ENCODE measurements at places on chromosomes 1 and 21.
A peak's percentile ranks its signal among the peaks of the same experiment; 100 is the strongest.

- no peak for DNase-seq
These were observed at the start of gene LCE1E for GRCh38 chr1:152786077-152786476. Gene LCE1E (plus strand): TSS chr1:152786257. CDS start chr1:152787300, 1,043 bp downstream.

- DNase-seq, result no peak
These were observed 19.9 kb downstream of the CLIC6 start for GRCh38 chr21:34688715-34689114.

GRCh38 chr21:45286671-45287437 lies 841 bp downstream of the POFUT2 start:
- no peak for DNase-seq

- no peak for DNase-seq
These were observed 361.5 kb downstream of the PTPRU start for GRCh38 chr1:29597861-29598260.

DNA sequence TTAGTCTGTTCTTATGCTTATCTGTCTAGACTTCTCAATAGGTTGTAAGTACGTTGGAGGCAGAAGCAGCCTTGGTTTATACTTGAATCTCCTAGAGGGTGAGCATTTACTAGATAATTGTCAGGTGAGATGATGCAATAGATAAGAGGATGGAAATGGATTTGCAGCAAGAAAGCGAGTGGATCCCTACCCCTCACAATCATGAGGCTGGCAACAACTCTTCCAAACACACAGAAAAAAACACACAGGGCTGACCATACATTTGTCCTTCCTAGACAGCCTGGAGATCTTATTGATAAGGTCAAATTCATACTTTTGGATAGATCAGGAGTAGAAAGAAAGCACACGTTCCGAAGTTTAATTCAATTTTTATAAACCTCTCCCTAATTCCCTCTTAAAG lies 481.4 kb upstream of the CAMK1G start:
- no peak for DNase-seq

- DNase-seq, result no peak
These were observed 187.3 kb upstream of the DMRTA2 start for GRCh38 chr1:50610563-50610962.

GRCh38 chr1:228349701-228350171 lies 56.9 kb downstream of the TRIM11 start:
- no peak for DNase-seq

- DNase-seq, result no peak
These were observed 7.8 kb upstream of the H3-3A start for GRCh38 chr1:226054519-226055327.

DNA sequence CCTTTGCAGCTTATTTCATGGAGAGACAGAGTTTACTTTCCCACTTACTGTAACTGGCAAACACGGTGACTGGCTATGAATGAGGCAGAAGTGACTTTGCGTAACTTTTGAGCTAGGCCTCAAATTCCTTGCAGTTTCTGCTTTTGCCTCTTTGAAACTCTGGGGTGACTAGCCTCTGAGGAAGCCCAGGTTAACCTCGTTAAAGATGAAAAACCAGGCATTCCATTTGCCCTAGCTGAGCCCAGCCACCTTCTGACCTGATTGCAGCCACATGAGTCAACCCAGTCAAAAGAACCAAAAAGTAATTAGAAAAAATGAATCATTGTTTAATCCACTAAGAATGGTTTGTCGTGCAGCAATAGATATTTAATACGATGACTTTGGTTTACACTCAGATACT lies 20.4 kb downstream of the PRMT6 start:
- DNase-seq, result no peak

DNA sequence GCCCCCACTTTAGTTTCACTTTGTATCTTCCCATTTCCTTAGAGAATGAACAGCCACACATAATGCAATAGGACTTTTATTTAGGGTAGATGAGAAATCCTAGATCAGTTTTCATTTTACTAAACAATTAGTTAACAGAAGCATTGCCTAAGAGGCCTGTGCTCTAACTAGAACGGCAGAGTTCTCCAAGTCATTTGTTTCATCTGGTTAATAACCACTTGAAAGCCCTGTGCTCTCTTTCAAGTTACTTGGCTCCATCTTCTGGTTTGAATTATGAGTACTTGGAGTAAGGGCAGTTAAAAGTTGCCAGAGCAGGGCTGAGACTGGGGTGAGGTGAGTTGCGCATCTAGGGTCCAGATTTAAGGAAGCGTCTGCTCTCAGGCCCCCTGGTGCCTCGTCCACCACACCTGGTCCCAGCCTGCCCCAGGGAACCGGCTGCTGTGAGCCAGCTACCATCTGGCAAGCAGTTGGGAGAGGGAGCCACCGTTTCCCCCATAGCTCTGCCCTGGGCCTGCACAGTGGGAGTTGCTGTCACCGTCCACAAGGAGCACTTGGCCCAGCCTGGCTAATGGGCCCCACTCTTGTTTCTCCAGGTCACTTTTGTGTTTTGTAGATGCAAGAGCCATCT lies 18.1 kb upstream of the SLC44A3 start:
- no peak for DNase-seq

- DNase-seq, result no peak
These were observed 13.4 kb downstream of the EPB41 start for GRCh38 chr1:28927648-28928313.

DNA sequence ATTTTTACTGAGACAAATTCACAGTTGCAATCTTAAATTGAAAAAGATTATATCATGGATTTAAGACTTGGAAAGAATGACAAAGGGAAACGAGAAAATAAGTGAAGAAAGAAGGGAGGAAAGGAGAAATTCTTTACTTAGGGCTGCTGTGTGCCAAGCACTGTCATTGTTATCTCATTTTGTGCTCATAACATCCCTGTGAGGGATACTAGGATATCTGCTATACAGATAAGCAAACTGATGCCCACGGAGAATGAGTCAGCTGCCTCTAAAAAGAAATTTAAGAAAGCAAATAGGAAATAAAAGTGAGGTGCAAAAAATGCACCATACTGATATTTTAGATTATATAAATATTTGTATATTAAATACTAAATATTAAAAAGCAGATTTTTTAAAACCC lies 183.6 kb upstream of the NR5A2 start:
- no peak for DNase-seq

- no peak for DNase-seq
These were observed 4.2 kb upstream of the STXBP3 start for GRCh38 chr1:108742253-108742652.

GRCh38 chr1:165895451-165895871 lies 68.0 kb downstream of the UCK2 start:
- DNase-seq, result no peak

GRCh38 chr1:117467336-117467735 lies 100.1 kb downstream of the MAN1A2 start:
- DNase-seq, result no peak

DNA sequence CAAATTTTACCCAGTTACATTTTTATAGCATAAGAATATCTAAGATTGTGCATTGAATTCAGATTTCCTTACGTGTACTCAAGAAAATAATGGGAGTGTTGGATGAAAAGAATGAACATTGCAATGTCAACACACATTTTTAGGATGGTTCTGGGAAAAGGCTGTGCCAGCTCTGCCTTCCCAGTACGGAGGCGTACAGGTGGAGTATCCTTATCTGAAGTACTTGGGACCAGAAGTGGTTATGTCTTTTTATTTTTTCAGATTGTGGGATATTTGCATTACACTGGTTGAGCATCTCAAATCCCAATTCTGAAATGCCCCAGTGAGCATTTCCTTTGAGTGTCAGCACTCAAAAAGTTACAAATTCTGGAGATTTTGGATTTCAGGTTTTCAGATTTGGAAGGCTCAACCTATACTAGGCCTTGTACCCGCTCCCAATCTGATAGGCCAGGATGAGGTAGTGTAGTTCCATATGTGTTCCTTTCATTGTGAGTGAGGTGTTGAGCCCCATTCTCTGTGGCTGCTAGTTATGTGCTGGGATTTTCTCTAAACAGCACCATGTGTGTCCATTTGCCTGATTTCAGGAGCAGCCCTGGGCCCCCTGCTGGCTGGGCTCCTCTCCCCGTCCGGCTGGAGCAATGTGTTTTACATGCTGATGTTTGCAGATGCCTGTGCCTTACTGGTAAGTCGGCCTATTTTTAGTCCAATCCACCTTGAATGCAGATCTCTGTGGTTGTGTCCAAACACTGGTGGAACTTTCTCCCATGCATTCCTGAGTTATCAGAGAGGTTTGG lies 60.8 kb downstream of the SLC37A1 start:
- DNase-seq, result no peak

DNA sequence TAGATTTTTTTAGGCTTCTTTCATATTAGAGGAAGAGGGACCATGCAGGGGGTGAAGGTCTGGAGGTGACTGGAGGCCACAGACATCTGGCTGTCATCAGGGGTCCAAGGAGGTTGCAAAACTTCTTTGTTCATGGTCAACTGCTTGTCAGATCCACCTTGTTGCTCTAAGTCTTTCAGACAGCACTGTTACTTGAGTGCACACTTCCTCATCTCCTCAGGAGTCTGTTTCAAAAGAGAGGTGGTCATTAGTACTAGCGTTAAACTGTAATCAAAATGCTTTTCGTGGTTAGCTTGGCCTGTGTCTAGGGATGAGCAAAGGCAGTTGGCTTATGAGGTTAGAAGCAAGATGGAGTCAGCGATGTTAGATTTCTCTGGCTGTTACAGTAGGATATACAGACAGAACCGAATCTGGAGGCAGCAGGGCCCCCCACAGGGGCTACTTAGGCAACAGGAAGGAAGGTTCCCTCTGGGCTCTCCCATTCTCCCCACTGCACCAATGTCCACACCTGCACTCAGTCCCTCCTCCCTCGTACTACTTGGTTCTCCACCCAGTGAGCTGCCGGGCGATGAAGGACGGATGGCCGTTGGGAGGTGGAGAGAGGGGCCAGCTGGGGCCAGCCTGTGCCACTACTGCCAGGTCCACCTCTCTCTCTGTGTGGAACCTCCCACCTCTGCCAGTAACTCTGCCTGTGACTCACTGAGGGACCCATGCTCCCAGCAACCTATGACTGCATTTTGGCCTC lies 57.2 kb downstream of the TOR1AIP2 start:
- no peak for DNase-seq

GRCh38 chr1:70355920-70356319 lies 1.4 kb upstream of the ANKRD13C start:
- DNase-seq, result no peak

GRCh38 chr1:229323885-229324553 lies 18.8 kb downstream of the CCSAP start:
- no peak for DNase-seq

DNA sequence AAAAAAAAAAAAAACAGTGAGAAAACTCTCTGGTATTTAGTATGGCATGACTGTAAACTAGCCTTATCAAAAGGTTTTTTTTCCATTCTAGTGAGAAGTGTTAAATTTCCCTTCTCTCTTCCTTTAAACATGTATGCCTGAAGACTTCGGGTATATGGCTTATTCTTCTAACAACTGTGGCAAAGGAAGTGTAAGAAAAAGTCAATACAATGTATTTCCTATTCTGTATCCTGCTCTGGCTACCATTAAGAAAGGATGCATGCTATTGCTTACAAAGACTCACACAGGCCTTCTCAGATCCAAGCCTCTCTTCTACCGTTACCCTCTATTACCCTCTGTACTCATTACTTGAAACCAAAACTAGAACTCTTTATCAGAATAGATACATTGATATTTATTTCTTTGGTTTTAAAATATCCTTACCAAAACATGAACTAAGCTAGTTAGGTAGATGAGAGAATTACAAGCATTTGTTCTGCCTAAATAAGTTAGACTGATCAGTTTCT lies 8.4 kb downstream of the CEPT1 start:
- no peak for DNase-seq

GRCh38 chr1:238960071-238960470 lies 426.3 kb upstream of the CHRM3 start:
- no peak for DNase-seq

DNA sequence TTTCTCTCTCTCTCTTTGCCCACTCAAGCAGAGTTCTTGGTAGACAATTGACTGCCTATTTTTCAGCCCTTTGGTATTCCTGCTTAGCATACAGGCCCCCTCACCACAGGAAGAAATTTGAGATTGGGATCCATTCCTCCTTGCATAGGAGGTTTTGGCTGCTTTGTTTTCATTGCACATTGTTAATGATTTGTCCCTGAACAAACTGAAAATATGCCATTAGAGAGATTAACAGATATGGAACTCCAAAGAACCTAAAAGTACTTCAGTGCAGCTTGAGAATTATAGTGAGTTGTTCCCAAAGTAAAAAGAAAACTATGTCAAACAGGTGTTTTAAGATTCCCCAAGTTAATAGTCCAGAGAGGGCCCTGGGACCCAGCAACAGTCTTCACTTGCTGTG lies 200.0 kb downstream of the TTLL7 start:
- no peak for DNase-seq

- DNase-seq, result no peak
These were observed 17.1 kb upstream of the CNR2 start for GRCh38 chr1:23930270-23930669.

DNA sequence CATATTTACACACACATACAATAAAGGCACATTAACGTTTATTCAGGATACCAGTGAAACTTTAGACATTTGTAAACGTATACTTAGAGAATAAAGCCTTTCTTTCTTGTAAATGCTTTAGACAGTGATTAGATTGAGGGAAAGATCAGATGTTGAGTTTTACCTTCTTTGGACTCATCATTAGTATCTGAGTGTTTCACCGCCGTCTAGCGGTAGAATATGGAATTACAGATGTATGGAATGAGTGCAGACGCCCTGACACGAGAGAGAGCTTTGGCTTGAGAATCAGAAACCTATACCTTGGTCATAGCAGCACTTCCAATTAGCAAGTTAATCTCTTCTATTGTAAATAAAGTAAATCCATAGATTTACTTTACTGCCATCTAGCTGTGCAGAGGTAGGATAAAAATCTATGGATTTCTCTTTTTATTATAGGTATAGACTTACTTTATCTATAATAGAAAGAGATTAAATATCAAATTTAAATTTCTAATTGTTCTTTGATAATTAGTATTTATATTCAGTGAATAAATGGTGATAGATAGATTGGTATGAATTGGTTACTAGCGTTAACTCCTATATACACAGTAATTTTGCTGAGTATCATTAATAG lies 12.6 kb downstream of the FLG2 start:
- peak; percentile 45 for DNase-seq

GRCh38 chr1:78427506-78427905 lies 63.3 kb upstream of the PTGFR start:
- DNase-seq, result no peak

DNA sequence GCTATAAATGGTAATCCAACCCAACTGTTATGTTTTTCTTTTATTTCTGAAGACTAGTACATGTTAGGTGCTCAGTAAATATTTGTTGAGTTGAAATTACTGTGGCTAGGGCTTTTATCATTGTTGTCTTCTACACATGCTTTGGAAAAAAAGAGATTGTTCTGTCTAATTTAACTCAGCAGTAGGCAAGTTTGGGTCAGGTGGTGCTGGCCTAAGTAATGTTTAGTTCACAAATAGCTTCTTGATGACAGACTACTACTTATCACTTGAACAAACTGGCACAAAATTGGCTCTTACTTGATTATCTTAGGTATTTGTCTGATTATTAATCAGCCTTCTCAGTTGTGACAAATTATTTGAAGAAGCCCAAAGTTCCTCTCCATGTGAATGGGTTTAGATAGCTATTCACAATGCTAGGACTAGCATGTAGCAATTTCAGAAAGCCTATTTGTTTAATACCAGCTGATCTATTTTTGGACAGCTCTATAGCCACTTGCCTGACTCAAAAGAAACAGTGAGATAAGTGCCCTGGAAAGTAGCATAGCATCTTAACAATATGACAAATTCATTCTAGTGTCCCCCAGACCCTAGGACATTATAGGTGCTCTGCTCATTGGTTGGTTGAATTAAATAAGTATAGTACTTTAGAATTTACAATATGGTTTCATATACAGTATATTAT lies 32.6 kb downstream of the TMEM200B start:
- DNase-seq, result no peak
